ENCODE measurements at places on chromosomes 5 and 9.

- DNase-seq, result no peak
Observed at GRCh38 chr9:21311889-21312288, 6.8 kb upstream of the IFNA5 start.

GRCh38 chr5:153437251-153437650, 53.2 kb upstream of the GRIA1 start:
- DNase-seq, result no peak

GRCh38 chr5:72501488-72501887, 5.7 kb downstream of the ZNF366 start:
- no peak for DNase-seq

DNA sequence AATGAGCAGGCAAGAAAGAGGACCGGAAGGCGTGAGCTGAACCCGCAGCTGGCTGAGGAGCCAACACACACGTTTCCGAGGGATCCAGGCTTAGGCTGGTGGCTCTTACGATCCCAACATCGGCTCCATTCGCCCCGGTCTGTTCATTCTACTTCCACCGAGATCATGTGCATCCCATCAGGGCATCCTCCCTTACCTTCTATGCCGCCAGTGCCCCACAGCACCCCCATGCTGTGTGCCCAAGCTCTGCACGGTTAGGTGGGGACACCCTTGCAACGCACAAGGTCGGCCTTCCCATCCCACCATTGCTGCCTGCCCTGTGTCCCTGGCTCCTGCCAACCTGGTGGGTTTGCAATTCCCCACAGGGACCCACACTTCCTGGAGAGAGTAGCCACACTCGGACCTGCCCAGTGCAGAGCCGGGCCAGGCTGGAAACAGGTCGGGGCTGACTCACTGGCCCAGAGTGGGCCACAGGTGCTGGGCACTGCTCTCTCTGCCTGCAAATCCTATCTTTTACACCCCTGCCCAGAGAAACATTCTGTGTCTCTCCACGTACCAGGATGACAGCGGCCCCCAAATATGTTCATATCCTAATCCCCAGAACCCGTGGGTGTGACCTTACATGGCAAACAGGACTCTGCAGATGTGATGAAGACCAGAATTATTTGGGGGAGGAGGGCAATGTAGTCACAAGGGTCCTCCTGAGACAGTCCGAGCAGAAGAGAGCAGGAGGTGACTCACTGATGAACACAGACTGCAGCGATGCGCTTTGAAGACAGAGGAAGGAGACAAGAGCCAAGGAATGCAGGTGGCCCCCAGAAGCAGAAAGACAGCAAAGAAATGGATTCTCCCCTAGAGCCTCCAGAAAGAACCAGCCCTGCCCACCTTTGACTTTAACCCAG, 182.2 kb downstream of the AUH start:
- no peak for DNase-seq

DNA sequence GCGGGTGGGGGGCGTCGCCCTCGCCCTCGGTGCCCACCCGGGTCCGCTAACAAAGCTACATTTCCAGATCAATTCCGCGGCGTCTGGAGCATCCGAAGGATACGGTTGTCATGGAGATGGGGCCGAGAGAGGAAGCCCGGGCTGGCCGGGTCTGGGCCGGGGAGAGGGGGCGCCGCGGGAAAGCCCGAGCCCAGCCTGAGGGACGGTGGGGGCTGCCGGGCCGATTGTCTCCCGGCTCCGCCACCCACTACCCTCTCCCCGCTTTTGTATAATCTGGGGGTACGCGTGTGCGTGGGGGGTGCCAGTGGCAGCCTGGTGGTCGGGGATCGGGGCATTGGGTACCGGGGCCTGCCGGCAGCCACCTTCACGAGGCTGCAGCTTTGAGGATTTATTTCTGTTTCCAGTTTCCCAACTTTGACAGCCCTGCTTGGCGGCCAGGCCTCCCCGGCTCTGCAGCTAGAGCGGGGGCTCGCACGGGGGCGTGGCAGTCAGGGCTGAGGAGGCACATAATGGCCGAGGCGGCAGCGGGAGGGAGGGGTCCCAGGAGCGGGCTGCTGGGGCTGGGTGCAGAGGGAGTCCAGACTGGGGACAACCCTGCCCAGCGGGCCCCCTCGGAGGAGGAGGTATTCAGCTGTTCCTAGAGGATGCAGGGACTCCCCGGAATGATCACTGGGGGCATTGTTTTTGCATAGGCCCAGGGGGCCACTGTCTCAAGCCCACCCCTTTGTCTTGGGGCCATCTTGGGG, 626 bp downstream of the PSD2 start:
- no peak for DNase-seq

DNA sequence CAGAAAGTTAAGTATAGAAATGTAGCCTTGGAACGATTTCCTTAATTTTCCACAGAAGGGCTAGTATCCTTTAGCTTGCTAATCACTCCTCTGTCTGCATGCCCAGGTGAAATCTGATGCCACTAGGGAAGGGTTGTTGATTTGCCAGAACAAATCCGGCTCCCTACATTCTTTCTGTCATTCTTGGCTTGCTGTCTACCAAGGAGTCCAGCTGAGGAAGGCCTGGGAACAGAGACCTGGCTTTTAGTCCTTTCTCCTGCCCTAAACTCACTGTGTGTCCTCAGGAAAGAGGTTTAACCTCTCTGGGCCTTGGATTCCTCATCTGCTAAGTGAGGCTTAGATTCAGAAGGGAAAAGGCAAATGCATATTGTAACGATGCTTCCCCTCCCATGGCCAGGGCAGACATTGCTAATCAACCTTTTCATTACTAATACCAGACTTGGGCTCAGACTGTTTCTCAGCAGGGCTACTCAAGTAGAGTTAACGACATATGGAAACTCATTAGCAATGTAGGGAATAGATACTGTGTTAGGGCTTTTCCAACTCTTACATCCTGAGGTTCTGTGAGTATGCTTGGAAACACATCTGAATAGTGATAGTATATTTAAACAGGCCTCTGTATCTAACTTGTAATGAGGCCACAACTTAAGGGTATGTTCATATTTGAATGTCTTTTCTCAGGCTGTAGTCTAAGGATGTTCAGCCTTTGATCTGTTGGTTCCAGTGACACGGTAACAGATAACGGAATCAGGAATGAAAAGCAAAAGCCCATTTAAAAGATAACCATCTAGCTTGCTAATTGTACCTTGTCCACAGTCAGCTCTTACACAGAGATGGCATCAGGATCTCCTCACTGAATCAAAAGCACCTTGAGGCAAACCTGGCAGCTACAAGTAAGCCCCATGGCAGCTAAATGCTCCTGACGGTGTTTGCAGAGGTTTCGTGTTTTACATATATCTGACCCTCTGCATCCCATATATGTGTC, 4.1 kb downstream of the GALNT10 start:
- DNase-seq, result no peak

DNA sequence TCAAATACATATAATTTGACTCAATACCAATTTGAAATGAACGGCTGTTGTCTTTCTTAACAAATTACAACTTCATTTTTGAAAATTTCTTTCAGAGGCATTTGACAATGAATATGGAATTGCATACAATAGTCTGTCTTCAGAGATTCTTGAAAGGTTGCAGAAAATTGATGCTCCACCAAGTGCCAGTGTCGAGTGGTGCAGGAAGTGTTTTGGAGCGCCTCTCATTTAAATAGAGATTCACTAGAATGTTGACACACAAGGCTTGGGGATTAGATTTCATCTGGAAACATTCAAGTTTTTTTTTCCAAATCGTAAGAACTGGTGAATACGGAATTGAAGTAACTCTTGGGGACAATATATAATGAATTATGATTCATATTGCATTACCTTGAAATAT, 8.1 kb downstream of the RPS6 start:
- DNase-seq, result no peak

- no peak for DNase-seq
Observed at GRCh38 chr5:10018201-10019069, 231.3 kb downstream of the ATPSCKMT start.

Data from activated naive CD4-positive, alpha-beta T cell treated with anti-CD3 and anti-CD28 coated beads, Interleukin-2, amount 50 U/mL, for 72 hours (primary cell).